ENCODE measurements at places on chromosomes 2 and 18.

GRCh38 chr2:86686905-86687304, 33.2 kb upstream of the RMND5A start:
- DNase-seq: no peak

DNA sequence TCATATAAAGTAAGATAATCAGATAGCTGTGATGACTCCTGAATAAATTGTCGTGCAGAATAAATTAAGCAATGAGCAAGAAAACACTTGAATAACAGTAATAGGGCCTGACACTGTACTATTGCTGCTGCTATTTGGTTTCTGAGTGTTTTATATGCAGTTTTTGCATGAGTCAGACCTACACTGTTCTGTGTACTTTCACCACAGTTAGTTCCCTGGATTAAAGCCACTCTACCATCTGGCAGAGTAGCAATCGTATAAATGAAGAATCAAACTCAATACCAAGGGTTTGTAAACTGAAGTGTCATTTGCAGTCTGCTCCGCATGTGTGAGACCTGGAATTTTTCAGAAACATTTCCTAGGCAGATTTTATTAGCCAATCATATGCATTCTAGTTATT, 398.6 kb upstream of the CDH7 start:
- no peak for DNase-seq

DNA sequence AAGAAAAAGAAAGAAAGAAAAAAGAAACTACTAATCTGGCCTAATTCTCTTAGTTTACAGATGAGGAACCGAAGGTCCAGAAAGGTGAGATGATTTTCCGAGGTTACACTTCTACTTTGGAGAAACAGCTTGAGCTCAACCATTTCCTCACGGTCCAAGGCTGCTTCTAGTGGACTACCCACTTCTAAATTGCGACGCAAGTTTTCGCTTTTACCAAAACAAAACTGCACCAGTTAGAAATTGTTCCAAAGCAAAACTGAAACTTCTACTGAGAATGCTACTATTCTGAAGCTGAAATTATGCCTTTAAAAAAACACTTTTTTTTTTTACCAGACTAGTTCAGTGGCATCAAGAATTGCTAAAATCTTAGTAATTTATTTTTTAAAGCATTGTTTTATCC, 101.6 kb downstream of the INO80D start:
- DNase-seq: no peak

DNA sequence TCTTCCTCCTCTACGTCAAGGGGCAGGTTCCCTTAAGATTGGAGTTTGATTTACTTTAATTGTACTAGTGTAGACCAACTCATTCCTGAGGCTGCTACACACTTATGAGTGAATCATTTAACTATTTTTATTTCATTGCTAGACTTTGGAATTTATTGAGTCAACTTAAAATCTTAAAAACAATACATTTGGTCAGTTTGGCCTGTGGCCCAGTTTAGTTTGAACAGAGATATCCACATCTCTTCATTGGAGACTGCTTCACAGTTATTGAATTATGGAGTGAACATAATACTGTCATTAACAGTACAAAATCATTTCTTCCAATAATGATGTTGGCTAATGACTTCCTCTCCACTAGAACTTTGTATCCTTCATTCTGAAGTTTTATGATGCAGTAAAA, 34.5 kb upstream of the STPG4 start:
- no peak for DNase-seq

DNA sequence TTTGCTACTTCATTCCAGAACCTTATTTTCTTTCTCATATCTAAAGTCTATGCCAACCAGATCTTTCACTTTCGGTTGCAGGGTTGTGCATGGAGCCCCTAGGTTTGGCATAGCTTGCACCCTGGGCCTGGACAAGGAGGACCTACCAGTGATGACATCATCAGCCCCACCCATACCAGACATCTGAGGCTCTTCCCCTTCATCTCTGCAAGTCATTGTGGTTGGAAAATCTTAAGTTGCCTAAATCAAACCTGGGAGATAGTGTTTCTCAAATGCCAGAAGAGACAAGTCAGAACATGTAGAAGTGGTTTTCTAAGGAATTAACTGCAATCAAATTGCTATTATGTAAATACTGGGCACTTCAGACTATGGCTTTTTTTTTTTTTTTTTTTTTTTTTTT, 363.3 kb downstream of the ZNF516 start:
- no peak for DNase-seq

GRCh38 chr18:55320424-55321264, 267.3 kb downstream of the TCF4 start:
- no peak for DNase-seq

DNA sequence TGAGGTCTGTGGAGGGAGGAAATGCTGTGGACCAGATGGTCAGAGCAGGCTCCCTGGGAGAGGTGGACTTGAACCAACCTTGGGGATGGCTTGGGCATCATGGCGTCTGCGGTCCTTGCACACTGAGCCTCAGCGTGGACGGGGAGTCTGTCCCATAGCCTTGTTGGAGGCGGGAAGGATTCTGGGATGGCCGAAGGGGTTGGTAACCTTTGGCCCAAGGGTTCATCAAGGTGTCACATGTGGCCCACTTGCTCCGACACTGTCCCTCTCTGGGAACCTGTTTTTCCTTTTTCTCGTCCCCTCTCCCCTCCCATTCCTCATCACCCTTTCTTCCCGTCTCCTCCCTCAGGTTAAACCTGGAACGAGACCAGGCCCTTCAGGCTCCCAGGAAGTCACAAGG, 66.4 kb downstream of the MAPK4 start:
- no peak for DNase-seq

- no peak for DNase-seq
These were observed 45.6 kb upstream of the INHBB start for GRCh38 chr2:120300385-120300784.

GRCh38 chr2:111148225-111148873, 27.6 kb downstream of the BCL2L11 start:
- no peak for DNase-seq
